ENCODE measurements at places on chromosomes 12 and 14.
A peak's percentile ranks its signal among the peaks of the same experiment; 100 is the strongest.

DNA sequence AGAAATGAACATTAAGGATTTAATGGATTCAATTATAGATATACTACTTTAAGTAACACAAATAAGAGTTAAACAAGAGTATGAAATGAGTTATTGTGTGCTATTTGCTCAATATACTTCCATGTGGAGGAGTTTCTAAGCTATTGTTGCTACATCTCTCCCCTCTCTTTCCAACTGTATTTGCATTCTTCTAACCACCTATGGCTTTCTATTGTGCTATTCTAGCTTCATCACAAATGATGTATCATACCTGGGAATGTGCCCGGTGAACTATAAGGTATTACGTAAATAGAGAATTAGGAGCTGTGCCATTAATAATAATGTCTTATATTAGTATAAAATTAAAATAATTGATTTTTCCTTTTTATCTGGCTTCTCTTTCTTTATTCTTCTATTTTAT lies 87.1 kb upstream of the PLEKHG7 start:
- no peak for DNase-seq

DNA sequence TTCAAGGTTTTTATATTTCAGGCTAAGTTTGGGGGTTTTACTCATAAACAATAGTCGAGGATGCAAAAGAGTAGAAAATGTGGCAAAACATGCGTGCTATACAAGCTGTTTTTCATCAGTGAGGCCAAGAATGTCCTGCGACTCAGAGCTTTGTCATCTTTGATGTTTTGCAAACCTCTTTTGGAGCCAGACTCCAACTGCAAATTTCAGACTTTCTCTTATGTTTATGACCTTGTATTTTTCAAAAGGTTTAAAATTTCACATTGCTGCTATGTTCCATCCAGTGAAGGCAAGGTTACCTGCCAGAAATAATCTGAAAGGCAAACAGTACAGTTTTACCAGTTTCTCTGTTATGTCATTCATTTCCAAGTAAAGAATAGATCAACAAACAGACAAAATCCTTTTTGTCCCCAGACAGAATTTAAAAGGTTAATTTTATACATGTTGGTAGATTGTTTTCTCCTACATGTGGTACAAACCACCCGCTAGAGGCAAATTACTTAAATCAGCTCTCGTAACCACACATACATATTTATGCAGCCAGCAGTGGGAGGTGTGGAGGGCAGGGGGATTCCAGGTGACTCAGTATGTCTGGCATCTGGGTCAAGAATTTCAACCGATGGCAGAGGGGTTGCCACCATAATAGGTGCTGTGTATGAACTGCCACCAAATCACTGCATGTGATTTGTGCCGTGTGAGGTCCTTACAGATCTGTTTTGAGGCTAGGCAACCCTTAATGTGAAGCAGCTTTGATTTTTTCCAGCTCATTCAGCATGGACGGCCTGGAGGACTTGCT lies 119.8 kb upstream of the CPM start:
- DNase-seq, result no peak

DNA sequence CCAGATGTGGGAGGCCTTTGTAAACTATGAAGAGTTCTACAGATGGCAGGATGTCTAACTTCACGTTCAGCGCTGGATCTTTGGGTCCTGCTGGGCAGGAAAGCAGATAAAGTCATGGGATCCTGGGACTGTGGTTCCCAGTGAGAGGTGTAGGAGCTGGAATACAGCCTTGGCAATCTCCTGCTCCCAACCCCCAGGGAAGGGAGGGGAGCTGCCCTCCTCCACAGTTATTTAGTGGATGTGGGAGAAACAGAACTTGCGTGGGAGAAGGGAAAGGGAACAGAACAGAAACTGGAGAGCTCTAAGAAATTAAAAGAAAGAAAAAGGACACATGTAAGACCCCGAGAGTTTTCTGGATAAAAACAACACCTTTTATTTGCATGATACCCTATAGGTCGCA lies 37.0 kb downstream of the NUAK1 start:
- no peak for DNase-seq

DNA sequence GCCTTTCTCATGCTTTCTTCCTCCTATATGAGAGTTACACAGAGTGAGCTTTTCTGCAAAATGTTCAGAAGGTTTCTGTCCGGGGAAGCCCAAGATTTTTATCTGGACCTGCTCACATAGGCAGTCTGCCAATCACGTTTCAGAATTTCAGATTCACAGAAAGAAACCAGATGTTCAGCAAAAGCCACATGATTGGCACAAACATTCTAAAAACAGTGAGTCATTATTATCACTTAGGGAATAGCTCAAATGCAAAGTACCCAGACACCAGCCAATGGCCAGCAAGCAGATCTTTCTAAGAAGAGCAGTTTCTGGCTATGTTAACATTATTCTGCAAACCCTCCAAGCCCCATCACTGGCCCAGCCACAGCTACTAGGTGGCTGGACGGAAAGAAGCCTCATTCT lies 1558.5 kb upstream of the TMEM132C start:
- DNase-seq, result no peak

- peak; percentile 65 for DNase-seq
Observed at GRCh38 chr12:32400114-32400672, 835 bp downstream of the FGD4 start.

DNA sequence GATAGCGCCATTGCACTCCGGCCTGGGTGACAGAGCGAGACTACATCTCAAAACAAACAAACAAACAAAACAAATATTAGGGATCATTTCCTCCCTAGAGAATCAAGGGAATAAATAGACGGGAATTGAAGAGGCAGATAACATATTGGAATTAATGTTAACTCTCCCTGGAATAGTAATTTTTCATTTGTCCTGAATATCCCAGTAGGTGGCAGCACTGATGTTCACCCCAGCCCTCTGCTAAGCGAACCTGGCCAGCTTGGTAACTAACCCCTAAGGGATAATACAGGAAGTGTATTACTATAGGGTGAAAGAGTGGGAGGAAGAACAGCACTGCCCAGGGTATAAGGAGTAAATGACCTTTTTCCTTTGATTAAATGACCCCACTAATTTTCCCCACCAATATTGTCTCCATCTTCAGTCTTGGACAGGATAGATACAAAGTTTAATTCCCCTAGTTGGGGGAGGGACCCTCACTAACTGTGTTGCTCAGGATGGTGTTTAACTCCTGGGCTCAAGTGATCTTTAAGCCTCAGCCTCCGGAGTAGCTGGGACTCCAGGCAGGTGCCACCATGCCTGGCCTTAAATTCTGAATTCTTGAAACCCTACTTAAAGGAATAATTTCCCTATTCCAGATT lies 40.5 kb downstream of the SLC2A14 start:
- no peak for DNase-seq

DNA sequence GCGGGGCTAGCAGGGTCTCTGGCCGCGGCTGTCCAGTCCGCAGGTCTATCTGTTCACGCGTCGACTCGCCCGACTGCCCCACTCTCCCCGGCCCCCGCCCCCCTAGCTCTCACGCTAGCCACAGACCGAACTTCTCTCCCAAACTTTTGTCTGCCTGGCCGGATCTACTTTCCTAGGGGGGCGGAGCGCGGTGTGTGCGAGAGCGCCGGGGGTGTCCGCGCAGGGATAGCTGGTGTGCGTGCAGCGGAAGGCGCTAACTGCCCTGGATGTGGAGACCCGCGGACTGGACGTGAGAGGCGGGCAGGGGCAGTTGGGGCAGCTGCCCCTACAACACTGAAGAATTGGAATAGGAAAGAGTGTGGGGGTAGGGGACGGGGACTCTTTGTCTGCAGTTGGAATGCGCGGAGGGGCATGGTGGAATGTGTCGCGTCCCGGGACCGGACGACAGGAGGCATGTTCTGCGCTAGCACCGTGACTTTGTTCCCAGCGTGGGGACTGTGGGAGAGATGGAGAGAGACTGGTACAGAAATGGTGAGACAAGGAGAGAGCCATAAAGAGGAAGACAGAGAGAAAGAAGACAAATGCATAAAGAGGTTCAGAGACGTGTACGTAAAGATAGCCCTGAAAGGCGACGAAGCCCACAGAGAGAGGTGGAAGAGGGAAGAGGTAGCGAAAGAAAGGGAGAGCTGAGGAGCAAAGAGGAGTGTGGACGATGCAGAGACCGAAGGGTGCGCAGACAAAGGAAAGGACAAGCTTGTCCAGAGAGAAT lies at the start of gene AJUBA:
TSS of gene AJUBA (minus strand) at position 75 of the 769 bp plus-strand sequence. CDS start 285 bp downstream, outside the sequence.
- peak; percentile 86 for DNase-seq

DNA sequence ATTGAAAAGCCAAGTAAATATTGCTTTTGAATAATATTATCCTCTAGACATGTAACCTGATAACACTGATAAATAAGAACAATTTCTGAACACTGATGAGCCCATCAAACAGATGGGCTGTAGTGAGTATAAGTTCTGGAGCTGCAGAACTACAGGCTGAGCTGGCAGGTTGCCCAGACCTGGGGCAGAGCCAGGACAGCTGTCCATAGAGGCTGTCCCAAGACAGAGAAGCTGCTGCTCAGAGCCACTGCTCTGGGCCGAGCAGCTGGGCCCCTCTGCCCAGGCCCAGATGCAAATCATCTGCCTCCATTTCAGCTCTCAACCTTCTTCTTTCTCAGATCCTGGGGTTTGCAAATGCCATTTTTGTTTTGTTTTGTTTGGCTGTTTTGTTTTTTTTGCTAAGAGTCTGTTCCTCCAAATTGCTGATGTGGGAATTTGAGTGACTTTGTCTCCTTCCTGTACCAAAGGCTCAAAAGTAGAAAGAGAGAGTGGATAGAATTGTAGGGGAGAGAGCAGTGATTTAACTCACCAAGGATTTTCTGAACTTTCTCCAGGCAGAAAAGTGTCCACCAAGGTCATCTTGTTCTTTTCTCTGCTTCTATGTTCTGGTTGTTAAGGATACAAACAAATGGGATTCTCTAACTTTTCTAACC lies 4.0 kb upstream of the TESPA1 start:
- DNase-seq, result no peak

GRCh38 chr14:24940213-24940783 lies 109.6 kb downstream of the STXBP6 start:
- DNase-seq, result peak; percentile 77

GRCh38 chr14:39768589-39768988 lies 336.4 kb upstream of the FBXO33 start:
- peak; percentile 97 for DNase-seq

- DNase-seq, result peak; percentile 23
Observed at GRCh38 chr12:19440019-19440858, 947 bp downstream of the AEBP2 start.

GRCh38 chr12:25433581-25434325 lies 119.3 kb downstream of the LMNTD1 start:
- DNase-seq, result no peak

GRCh38 chr12:19633641-19634040 lies 194.3 kb downstream of the AEBP2 start:
- DNase-seq, result no peak

GRCh38 chr14:36363704-36364103 lies 43.3 kb upstream of the MBIP start:
- peak; percentile 55 for DNase-seq

- no peak for DNase-seq
Observed at GRCh38 chr12:124663206-124663605, 95.8 kb upstream of the NCOR2 start.

DNA sequence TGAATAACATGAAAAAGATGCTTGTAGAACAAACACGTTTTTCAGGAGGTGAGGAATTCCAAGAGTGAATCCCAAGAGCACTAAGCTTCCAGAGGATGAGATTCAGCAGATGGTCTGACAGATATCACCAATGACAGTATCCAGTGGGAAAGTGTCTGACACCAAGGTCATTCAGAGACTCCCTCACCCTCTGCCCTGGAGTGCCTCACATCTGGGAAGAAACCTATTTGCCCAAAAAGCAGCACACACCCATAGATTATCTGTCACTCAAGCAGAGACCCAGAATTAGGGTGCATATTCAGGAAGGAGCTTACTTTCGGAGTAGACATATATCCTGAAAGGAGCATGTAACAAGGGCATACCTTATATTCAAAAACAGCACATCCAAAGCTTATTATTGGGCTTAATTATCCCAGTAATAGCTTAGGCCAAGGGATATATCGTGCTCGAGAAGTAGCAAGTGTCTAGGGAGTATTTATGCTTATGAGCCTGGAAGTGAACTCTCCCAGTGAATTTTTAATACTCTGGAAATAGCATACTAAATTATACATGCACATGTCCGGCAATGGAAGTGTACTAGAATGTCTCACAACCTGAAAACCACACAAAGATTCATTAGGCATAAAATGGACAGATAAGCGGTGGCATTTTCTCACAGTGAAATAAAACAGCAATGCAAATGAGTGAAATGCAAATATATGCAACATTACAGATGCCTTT lies 998.1 kb upstream of the TMEM132C start:
- no peak for DNase-seq

GRCh38 chr12:26434299-26435068 lies 239.1 kb downstream of the SSPN start:
- DNase-seq, result no peak

DNA sequence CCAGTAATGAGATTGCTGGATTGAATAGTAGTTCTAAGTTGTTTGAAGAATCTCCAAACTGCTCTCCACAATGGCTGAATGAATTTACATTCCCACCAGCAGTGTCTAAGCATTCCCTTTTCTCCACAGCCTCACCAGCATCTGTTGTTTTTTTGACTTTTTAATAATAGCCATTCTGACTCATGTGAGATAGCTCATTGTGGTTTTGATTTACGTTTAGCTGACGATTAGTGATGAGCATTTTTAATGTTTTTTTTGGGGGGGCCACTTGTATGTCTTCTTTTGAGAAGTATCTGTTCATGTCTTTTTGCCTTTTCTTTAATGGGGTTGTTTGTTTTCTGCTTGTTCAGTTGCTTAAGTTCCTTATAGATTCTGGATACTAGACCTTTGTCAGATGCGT lies 8.1 kb upstream of the SLC15A5 start:
- DNase-seq, result no peak

DNA sequence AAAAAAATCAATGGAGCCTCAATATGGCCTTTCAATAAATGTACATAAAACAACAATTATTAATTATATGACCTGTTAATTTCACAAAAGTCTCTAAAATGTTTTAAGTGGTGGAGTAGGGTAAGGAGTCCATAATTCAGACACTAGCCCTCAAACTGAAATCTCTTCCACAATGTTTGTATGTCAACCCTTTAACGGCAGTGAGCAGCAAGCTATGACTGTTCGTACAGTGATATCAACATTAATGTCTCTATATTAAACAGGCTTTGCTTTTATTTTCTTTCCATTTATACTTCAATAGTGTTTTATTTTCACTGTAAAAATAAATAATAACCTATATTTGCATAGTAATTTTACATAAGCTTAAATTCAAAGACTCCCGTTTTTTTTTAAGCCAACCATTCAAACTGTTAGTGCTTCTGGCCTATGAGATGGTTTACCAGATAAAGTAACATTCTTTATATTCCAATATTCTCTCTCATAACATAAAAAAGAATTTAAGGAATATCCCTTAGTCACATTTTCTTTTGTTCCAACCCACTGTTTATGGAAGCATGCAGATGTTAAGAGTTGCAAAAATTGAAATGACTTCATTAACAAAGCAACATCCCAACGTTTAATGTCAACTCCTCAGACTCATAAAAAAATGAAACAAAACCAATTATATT lies 2.3 kb downstream of the CDK17 start:
- DNase-seq, result no peak

DNA sequence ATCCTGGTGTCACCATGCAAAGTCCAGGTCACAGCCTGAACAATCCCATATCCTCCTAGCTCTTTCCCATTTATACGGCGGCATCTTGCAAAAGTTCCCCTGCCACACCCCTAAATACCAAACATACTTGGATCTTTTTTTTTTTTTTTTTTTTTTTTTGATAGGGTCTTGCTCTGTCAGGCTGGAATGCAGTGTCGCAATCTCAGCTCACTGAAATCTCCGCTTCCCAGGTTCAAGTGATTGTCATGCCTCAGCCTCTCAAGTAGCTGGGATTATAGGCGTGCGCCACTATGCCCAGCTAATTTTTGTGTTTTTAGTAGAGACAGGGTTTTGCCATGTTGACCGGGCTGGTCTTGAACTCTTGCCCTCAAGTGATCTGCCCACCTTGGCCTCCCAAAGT lies 451.3 kb downstream of the GLT1D1 start:
- no peak for DNase-seq

GRCh38 chr14:80570930-80571298 lies 359.6 kb upstream of the DIO2 start:
- no peak for DNase-seq
